ENCODE measurements at places on chromosomes 13 and 19. TPM values are rescaled to one million over a fixed set of nuclear protein-coding genes. Genes with fewer than 3 reads are reported as not detected.

Gene KLK10
- total RNA-seq = 0.20 TPM

Gene RB1
- 14.9 TPM for total RNA-seq

Gene CCDC159
- 4.3 TPM for total RNA-seq

Gene ZNF154
- total RNA-seq = not detected

Gene FARP1
- total RNA-seq = 8.4 TPM

Gene PRSS57
- 0.13 TPM for total RNA-seq

Gene TEX26
- total RNA-seq = not detected

Gene PSMC4
- 277 TPM for total RNA-seq

Gene NLRP4
- total RNA-seq = not detected

Gene ATCAY
- 0.12 TPM for total RNA-seq

Gene CEACAM16
- total RNA-seq = 0.08 TPM

Gene ZNF835
- not detected for total RNA-seq

Gene ZNF223
- total RNA-seq = 2.9 TPM

Gene KLK12
- not detected for total RNA-seq

Gene NALCN
- total RNA-seq = 5.0 TPM

Gene CPT1C
- 13.3 TPM for total RNA-seq

Gene PROZ
- total RNA-seq = not detected

Gene SIAH3
- not detected for total RNA-seq

Gene C5AR2
- 0.80 TPM for total RNA-seq

Gene PRX
- 1.2 TPM for total RNA-seq

Gene RNF225
- 0.14 TPM for total RNA-seq

Gene FGF22
- 0.62 TPM for total RNA-seq

Gene PRKCG
- total RNA-seq = 5.8 TPM

Gene SLC35E1
- 19.8 TPM for total RNA-seq

Gene ZNF415
- not detected for total RNA-seq

Gene POLD1
- 72.5 TPM for total RNA-seq

Gene ZNF100
- total RNA-seq = not detected

Gene LYPD5
- not detected for total RNA-seq

Gene CEACAM7
- not detected for total RNA-seq

Gene GDF15
- total RNA-seq = 56.6 TPM

Gene KRTDAP
- total RNA-seq = not detected

Gene TMEM272
- total RNA-seq = not detected

Gene ZNF559
- 5.3 TPM for total RNA-seq

Gene MBD3L3
- total RNA-seq = not detected

Gene CGB8
- total RNA-seq = 2.1 TPM

Gene AMER2
- total RNA-seq = not detected

Gene OXGR1
- not detected for total RNA-seq

Gene NOTCH3
- total RNA-seq = 5.9 TPM

Gene CYP2F1
- total RNA-seq = not detected

Gene CLEC4M
- 0.03 TPM for total RNA-seq

Gene CGB3
- not detected for total RNA-seq

Gene ZNF582
- total RNA-seq = 1.7 TPM

Gene CCDC169
- 0.46 TPM for total RNA-seq

Gene YJEFN3
- total RNA-seq = 3.0 TPM

Gene DMKN
- 31.1 TPM for total RNA-seq

Gene LILRA1
- total RNA-seq = not detected

Gene KLK11
- not detected for total RNA-seq

Gene TTYH1
- not detected for total RNA-seq

Gene PCDH20
- not detected for total RNA-seq

Gene SOX21
- total RNA-seq = 1.2 TPM

Gene NUP62
- 97.3 TPM for total RNA-seq

Gene CFAP97D2
- not detected for total RNA-seq

Gene FUT1
- 0.07 TPM for total RNA-seq

Gene CACNG8
- 1.2 TPM for total RNA-seq

Gene SOHLH2
- not detected for total RNA-seq

All from A549 treated with CpdA at 1 μM for 4 hours (cell line).